ENCODE measurements at places on chromosomes 1 and 21.

GRCh38 chr1:241697640-241698018, 45.5 kb downstream of the WDR64 start:
- DNase-seq = no peak

- no peak for DNase-seq
Observed at GRCh38 chr21:42533306-42533962, 19.8 kb downstream of the SLC37A1 start.

- no peak for DNase-seq
Observed at GRCh38 chr1:3590139-3590763, 21.1 kb downstream of the MEGF6 start.

- no peak for DNase-seq
Observed at GRCh38 chr1:163772246-163772645, 450.5 kb downstream of the NUF2 start.

GRCh38 chr1:168304865-168305264, 24.2 kb downstream of the TBX19 start:
- no peak for DNase-seq
